ENCODE measurements at places on chromosomes 1 and 21.

DNA sequence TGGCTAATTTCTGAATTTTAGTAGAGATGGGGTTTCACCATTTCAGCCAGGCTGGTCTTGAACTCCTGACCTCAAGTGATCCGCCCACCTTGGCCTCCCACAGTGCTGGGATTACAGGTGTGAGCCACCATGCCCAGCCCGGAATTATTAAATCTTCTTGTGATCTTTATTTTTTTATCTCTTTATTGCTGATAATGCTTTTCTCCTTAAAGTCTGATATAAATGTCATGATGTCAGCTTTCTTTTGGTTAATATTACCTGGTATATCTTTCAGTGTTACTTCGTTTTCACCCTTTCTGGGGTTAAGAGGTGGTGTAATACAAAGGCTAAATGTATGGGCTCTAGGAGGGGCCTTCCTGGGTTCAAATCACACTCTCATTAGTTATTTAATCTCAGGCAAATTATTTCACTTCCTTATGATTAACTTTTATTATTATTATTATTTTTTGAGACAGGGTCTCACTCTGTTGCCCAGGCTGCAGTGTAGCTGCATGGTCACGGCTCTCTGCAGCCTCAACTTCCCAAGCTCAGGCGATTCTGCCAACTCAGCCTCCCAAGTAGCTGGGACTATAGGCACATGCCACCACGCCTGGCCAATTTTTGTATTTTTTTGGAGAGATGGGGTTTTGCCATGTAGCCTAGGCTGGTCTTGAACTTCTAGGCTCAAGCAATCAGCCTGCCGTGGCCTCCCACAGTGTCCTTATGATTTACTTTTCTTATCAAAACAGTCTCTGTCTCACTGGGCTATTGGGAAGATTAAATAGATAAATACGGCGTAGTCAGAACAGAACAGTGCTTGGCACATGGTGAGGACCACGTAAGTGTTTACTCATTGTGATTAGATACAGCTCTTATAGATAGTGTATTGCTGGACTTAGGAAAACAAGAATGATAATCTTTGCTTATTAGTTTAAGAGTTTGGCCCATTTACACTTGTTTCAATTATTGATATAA is 216.5 kb downstream of the URB2 start:
- DNase-seq, result no peak

DNA sequence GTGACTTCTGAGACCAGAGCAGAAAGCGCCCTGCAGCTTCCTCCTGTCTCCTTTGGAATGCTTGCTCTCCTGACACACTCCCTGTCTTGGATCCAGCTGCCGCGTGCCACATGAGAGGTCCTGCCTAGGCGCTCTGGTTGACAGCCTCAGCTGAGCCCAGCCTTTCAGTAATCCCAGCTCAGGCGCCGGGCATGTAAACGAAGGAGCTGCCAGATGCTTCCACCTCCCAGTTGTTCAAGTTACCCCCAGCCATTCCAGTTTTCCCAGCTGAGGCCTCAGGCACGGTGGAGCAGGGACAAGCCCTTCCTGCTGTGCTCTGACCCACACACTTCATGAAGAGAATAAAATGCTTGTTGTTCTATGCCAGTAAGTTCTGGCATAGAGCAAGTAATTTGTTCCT is 14.3 kb upstream of the CD34 start:
- no peak for DNase-seq

GRCh38 chr21:15295875-15296274 is 231.1 kb upstream of the NRIP1 start:
- no peak for DNase-seq

DNA sequence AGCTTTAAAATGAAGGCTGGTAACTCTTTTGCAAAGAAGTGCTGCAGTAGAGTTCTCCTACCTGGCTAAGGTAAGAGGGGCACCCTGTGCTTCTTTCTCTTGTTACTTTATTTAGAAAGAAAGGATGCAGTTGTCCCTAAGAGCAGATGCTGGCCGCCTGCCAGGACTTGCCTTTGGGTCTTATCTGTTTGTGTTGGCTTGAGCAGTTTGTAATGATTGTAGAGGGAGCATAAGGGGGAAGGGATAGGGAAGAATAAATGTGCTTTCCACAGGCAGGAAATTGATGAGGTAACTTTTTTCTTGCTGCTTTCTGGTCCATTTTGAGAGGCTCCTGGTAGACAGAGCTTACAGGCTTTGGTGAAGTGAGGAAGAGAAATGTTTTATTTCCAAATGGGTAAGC is 229.6 kb downstream of the HHAT start:
- DNase-seq, result no peak

- DNase-seq, result no peak
These were observed 202.9 kb downstream of the USP25 start for GRCh38 chr21:15932726-15933125.

- no peak for DNase-seq
These were observed 4.9 kb upstream of the BRWD1 start for GRCh38 chr21:39318091-39318959.

All from suppressor macrophage (primary cell).